Activated T-helper 17 cell treated with anti-CD3 and anti-CD28 coated beads, Interleukin-2, amount 50 U/mL, for 72 hours (primary cell): ENCODE measurements at places on chromosomes 1 and 21. TPM values are rescaled to one million over a fixed set of nuclear protein-coding genes. Genes with fewer than 3 reads are reported as not detected.
A peak's percentile ranks its signal among the peaks of the same experiment; 100 is the strongest.

DNA sequence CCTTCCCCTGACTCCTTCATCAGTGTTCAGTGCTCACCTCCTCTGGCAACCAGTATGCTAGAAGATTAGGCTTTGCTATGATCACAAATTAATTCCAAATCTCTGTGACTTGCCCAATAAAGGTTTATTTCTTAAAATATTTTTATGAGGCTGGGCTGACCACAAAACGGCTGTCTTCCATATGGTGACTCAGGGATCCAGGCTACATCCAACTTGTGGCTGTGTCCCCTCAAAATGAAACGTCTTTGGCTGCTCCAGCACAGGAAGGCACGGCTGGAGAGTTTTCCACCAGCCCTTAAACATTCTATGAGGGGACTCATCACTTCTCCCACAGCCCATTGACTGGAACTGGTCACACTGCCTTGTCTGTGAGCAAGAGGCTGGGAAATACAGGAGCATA lies 131.5 kb downstream of the HUNK start:
- no peak for ATAC-seq

DNA sequence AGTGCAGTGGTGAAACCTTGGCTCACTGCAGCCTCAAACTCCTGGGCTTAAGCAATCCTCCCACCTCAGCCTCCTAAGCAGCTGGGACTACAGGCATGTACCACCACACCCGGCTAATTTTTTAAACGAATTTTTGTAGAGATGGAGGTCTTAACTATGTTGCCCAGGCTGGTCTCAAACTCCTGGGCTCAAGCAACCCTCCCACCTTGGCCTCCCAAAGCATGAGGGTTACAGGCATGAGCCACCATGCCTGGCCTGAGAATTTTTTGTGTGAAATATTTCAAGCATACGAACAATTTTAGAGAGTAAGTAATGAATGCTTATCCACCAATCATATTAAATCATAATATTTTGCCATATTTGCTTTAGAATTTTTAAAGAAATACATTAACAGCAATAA lies 51.6 kb downstream of the MROH9 start:
- ATAC-seq, result no peak

DNA sequence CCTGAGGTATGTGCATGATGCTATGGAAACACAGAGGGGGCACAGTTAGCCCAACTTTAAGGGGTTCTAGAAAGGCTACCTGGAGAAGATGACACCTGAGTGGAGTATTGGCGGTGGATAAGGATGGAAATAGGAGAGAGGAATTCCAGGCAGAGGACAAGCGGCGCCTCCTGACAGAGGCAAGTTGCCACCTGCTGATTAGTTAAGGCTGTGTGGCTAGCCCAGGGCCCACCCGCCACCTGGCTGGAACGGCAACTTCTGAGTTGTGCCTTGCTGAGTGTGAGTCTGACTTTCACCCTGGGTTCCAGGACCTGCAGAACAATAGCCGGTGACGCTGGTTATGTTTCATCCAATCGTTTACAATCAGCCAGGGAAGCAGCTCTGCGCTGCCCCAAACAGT lies 126.9 kb upstream of the LMO4 start:
- ATAC-seq, result no peak

Gene FCRL1
- not detected for total RNA-seq

- no peak for ATAC-seq
These were observed 3.9 kb upstream of the ZSCAN20 start for GRCh38 chr1:33468531-33468930.

Gene LCE2B
- total RNA-seq, result not detected

DNA sequence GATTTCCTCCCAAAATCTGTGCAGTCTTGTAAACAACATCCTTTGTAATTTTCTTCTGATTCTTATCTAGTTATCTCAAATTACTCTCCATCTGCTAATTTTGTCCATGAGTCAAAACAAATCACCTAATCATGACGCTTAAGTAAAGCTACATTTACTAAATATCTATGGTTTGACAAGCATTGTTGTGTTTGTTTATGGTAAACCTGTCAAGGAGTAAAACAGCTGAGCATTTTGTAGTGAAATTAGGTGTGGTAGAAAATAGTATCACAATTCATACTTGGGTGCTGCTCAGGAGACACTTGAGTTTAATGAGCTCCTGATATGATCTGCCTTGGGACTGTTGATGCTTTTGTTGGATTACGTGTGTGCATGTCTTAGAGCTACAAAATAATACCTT lies 11.6 kb downstream of the TIPRL start:
- no peak for ATAC-seq

DNA sequence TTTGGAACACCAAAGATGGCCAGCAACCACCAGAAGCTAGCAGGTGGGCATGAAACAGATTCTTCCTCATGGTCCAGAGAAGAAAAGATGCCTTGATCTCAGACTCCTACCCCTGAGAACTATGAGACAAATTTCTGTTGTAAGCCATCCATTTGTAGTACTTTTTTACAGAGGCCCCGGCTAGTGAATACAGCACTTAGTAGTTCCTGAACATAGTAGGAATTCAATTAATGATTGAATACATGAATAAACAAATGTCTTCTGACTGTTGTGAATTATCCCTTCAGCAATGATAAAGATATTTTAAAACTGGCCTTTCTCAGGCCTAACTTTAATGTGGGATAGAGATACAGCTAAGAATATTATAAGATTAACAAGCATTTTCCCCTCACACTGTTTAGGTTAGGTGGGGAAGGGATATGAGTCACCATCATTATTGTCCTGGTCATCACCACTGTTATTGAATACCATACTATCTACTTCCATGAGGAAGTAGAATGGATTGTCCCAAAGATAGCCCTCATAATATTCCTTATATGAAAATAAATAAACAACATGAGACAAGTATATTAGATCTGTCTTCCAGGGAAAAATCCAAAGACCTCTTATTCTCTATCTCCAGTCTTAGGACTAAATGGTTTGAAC lies 51.4 kb downstream of the ADCY10 start:
- no peak for ATAC-seq

Gene TCP10L
- total RNA-seq, result 1.3 TPM

Gene GPR3
- total RNA-seq, result 0.26 TPM

GRCh38 chr1:93699049-93699384 lies 17.4 kb upstream of the BCAR3 start:
- ATAC-seq, result no peak

- ATAC-seq, result no peak
These were observed 59.5 kb upstream of the LRRC53 start for GRCh38 chr1:74571891-74572290.

- peak; percentile 89 for ATAC-seq
These were observed 72.7 kb upstream of the AK4 start for GRCh38 chr1:65075123-65075976.

DNA sequence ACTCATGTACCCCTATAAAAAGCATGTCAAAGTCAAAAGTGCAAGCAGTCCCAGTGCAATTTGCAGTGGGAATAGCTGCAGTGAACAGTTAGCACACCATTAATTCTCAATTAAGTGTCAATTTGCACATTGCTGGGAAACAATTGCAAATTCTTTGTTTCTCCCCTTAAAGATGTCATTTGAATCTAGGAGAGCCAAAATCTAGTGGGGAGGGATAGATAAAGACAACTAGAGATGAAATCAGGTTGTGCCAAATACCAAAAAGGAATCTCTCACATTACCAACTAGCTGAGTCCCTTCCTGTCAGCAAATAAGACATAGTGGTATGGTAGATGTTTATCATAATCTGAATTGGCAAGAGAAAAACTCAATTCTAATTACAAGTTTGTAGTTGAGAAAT lies 330.7 kb downstream of the NUF2 start:
- ATAC-seq, result no peak

Gene NBPF3
- 9.9 TPM for total RNA-seq

DNA sequence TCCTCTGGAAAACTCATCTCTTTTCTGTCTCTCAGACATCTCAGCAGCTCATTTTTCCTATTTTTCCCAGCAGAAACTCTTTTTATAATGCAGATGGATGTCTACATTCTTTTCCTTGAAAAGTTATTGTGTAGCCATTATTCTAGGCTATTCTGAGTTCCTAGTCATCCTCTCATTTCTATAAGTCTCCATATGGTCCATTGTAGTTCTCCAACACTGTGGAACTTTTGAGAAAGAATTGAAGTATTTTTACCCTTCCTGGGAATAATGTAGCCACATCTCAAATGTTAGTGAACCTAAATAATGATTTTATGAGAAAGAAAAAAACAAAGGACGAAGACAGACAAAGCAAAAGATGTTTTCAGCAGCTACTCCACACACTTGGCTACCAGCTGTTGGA lies 26.4 kb upstream of the GPR25 start:
- no peak for ATAC-seq

DNA sequence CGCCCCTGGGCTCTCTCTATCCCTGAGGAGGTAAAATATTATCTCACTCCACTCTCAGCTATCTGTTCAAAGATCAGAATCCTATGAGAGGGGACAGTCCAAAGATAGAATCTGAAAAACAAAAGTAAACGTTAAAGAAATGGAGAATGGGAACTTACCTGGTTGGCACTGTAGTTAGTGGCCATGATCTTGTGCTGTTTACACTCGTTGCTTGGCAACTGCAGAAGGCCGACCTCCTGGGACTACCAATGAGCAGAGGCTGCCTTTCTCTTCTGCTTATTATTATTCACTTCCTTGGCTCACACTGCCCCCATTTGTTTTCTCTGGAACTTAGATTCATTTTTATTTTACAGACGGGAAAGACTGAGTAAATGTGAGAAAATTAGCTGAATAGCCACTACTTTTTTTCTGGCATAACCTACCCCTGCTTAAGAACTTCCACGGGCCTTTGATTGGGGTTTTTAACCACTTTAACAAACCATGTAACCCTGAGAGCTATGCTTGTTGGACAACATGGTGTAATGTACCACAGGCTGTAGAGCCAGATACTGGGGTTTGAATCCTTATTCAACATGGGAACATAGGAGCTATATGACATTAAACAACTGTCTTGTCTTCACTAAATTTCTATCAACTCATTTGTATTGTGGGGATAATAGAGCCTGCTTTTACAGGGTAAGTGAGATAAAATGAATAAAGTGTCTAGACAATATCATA lies at the start of gene CFAP126:
CFAP126 (minus strand) TSS at position 193 of the 717 bp plus-strand sequence; CDS start at position 185, 8 bp downstream.
- ATAC-seq, result peak; percentile 94

- ATAC-seq, result peak; percentile 62
These were observed 41.0 kb upstream of the HAO2 start for GRCh38 chr1:119327450-119328155.

- ATAC-seq, result no peak
These were observed 7.1 kb upstream of the ZNF496 start for GRCh38 chr1:247338723-247339275.

Gene CYP4Z1
- not detected for total RNA-seq

DNA sequence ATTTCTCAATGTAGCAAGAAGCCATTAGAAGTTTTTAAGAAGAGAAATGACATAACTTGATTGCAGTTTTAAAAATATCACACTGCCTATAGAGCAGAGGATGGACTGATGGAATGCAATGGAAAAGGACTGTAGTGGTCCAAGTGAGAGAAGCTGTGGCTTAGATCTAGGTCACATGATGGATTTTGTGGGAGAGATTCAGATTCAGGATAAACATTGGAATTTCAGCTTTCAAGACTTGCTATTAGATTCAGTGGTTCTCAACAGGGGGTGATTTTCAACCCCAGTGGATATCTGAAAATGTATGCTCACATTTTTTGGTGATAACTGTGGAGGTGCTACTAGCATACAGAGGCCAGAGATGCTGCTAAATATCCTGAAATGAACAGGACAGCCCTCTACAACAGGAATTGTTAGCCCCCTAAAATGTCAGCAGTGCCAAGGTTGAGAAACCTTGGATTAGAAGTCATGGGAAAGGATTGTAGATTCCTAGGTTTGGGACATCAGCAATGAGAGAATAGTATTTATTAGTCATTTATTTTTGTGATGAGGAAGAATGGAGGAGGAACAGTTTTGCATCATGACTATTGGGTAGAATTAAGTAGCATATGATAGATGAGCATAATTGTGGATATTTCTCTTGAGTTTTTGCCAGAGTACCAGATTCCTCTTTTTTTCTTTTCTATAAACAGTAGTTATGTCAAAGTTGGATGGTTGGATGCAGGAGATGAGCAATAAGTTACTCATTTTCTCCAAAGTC lies 30.1 kb upstream of the KCNK2 start:
- no peak for ATAC-seq

DNA sequence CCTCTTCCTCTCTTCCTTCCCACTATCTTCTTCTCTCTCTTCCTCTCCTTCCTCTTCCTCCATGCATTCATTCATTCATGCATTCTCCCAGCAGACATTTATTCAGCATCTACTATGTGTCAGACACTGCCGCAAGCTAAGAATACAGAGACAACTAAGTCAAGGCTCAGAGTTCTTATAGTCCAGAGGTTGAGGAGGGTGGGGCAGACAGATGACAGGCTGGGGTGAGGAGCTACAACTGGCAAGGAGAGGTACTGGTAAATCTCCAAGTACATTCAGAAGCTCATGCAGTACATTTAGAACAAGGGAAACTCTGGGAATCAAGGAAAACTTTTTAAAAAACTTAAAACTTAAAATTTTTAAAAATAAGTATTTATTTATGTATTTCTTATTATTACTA lies 56.4 kb upstream of the FMOD start:
- no peak for ATAC-seq

Gene ZFP69B
- total RNA-seq, result 2.8 TPM
